ENCODE measurements at places on chromosomes 16 and 17. TPM values are rescaled to one million over a fixed set of nuclear protein-coding genes. Genes with fewer than 3 reads are reported as not detected.

GRCh38 chr16:57578521-57579360 is 36.3 kb downstream of the ADGRG5 start:
- H3K4me1 ChIP-seq, result no peaks in the 10 kb centered on the region
- no peaks in the 10 kb centered on the region for H3K36me3 ChIP-seq
- peak overlapping the region; percentile 77 for H3K27ac ChIP-seq
- no peak overlapping the region for H3K4me3 ChIP-seq

GRCh38 chr16:88905563-88905962 is 39.1 kb upstream of the PABPN1L start:
- H3K4me3 ChIP-seq, result no peak overlapping the region
- peaks cover 5% of the 10 kb centered on the region for H3K4me1 ChIP-seq
- no peaks in the 10 kb centered on the region for H3K27me3 ChIP-seq
- H3K27ac ChIP-seq, result no peak overlapping the region
- no peak for DNase-seq

GRCh38 chr16:89202422-89203215 is 2.3 kb upstream of the SLC22A31 start:
- H3K36me3 ChIP-seq, result no peaks in the 10 kb centered on the region
- no peak overlapping the region for H3K27ac ChIP-seq
- no peak overlapping the region for H3K4me3 ChIP-seq
- H3K27me3 ChIP-seq, result peaks cover 75% of the 10 kb centered on the region
- DNase-seq, result no peak

DNA sequence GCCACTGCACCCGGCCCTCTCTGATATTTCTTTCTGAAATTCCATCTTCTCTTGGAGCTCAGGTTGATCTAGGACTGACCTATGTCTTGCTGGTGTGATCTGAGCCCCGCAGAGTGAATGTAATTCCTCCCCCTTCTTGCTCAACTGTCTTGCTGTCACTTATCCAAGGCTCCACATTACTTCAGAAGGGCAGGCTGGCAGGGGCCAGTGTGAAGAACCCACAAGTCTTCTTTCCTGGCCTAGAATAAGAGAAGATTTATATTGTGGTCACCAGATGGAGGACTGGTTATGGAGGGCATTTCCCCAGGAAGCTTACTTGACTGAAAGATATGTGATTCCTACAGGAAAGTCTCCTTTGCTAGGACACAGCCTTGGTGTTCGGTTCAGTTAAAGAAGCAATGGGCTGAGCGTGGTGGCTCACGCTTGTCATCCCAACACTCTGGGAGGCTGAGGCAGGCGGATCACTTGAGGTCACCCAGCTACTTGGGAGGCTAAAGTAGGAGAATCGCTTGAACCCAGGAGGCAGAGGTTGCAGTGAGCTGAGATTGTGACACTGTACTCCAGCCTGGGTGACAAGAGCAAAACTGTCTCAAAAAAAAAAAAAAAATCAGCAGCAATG is 13.4 kb downstream of the ITGAL start:
- H3K27me3 ChIP-seq, result no peaks in the 10 kb centered on the region
- no peak overlapping the region for H3K4me3 ChIP-seq
- no peak for DNase-seq
- H3K4me1 ChIP-seq, result no peaks in the 10 kb centered on the region
- H3K27ac ChIP-seq, result no peak overlapping the region

- no peaks in the 10 kb centered on the region for H3K27me3 ChIP-seq
- no peaks in the 10 kb centered on the region for H3K4me1 ChIP-seq
- H3K36me3 ChIP-seq, result no peaks in the 10 kb centered on the region
Observed at GRCh38 chr16:25038239-25038954, 23.2 kb upstream of the ARHGAP17 start.

The CSH1 gene
- not detected for total RNA-seq

The ELMO3 gene
- total RNA-seq, result 0.48 TPM

The HBA2 gene
- total RNA-seq, result 78.7 TPM

The AOC2 gene
- 0.39 TPM for total RNA-seq
